ENCODE measurements at places on chromosomes 7 and 10. TPM values are rescaled to one million over a fixed set of nuclear protein-coding genes. Genes with fewer than 3 reads are reported as not detected.

Gene RNF32
- 1.1 TPM for total RNA-seq

Gene AKR1C2
- 256 TPM for total RNA-seq

Gene ELFN1
- under 0.01 TPM for total RNA-seq

Gene GPR141
- not detected for total RNA-seq

Gene SCART1
- 0.64 TPM for total RNA-seq

Gene WIPF3
- 0.21 TPM for total RNA-seq

Gene NPY4R
- not detected for total RNA-seq

Gene SFRP5
- not detected for total RNA-seq

Gene GATA3
- 0.34 TPM for total RNA-seq

All from nasal cavity respiratory epithelium epithelial cell of viscerocranial mucosa (primary cell).